ENCODE measurements at places on chromosomes 3 and 15. TPM values are rescaled to one million over a fixed set of nuclear protein-coding genes. Genes with fewer than 3 reads are reported as not detected.

The STRC gene
- polyA plus RNA-seq = 0.30 TPM

The CTXN2 gene
- polyA plus RNA-seq = not detected

The LTK gene
- not detected for polyA plus RNA-seq

The GUCA1C gene
- polyA plus RNA-seq = 1.8 TPM

The HMCES gene
- polyA plus RNA-seq = 27.5 TPM

The FEZF2 gene
- polyA plus RNA-seq = not detected

The LRRC31 gene
- not detected for polyA plus RNA-seq

The LRRN1 gene
- 6.0 TPM for polyA plus RNA-seq

The SLC28A1 gene
- 0.02 TPM for polyA plus RNA-seq
